Activated CD8-positive, alpha-beta memory T cell treated with anti-CD3 and anti-CD28 coated beads for 1 hour (primary cell): ENCODE measurements at places on chromosomes 2 and 18.

GRCh38 chr18:27762054-27762453 is 414.9 kb downstream of the CDH2 start:
- no peak for DNase-seq

DNA sequence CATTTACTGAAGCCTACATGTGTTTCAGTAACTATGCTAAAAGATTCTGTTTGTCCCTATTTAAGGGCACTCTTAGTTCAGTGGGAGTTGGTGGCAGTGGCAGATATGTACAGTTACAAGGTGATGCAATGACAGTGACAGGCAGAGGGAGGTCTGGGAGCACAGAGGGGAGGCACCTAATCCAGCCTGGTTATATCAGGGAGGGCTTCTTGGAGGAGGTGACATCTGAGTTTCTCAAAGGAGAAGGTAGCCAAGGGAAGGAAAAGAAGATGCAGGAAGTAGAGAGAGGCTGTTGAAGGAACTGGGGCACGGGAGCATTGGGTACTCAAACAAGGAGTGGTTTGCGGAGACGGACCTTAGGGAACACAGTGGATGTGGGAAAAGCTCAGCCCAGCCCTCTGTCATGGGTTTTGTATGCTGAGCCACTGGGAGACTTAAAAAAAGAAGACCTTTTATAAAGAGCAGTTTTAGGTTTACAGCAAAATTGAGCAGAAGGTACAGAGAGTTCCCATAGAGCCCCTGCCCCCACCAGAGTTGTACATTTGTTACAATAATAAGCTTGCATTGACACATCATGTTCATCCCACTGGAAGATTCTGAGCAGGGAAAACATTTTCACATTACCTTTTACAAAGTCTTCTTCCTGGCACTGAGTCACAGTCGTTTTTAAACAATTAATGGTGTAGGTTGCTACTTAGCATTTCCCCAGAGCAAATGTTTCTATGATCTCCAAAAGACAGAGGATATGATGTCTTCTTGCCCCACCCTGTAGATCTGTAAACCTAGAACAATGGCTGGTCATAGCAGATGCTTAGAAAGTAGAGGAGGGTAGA is 83.0 kb upstream of the TAF1B start:
- DNase-seq, result no peak

DNA sequence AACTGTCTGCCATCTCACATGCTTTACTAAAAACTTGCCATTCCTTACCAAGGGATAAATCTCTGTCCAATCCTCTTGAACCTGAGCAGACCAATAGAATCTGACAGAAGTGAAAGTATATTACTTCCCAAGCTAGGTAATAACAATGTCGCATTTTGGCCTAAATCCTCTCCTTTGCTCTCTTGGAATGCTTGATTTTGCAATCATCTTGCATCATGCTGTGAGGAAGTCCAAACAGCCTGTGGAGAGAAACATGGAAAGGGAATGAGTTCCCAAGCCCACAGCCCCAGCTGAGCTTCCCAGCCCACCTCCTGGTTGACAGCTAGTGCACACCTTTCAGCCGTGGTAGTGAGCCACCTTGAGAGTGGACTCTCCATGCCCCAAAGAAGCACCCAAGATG is 540.6 kb downstream of the STK39 start:
- no peak for DNase-seq

- no peak for DNase-seq
Measured at GRCh38 chr18:38972571-38972970, 1407.0 kb upstream of the CELF4 start.

DNA sequence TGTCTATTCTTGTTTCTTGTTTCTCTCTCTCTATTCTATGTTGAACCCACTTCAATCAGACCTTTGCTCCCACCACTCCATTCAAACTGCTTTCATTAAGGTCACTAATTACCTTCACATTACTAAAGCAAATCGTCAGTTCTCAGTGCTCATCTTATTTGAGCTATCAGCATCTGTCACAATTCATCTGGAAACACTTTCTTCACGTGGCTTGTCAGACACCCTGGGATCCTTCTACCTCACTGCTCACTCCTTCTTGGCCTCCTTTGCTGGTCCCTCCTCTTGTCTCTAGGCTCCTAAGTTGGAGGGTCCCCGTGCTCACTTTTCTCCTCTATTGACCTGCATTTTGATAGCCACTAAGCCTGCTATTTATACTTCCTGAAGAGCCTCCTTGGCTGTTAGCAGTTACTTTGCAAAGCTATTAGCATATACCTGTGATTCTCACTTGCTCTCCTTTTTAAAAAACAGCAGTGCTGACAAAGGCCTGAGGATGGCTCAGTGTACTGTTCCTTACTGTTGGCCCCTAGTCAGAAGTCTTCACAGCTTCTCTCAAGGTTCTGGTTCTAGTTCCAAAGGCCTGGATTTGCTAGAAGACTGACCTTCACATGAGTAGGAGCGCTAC is 80.2 kb downstream of the PLEKHM3 start:
- no peak for DNase-seq

- DNase-seq, result no peak
Measured at GRCh38 chr2:36743954-36744353, 47.4 kb downstream of the VIT start.

- DNase-seq, result no peak
Measured at GRCh38 chr2:168180483-168180882, 66.9 kb downstream of the STK39 start.
